ENCODE measurements at places on chromosomes 7 and 10.

- DNase-seq, result no peak
Observed at GRCh38 chr10:89679986-89680385, 21.4 kb upstream of the KIF20B start.

- DNase-seq, result no peak
Observed at GRCh38 chr7:4166807-4167206, 515.3 kb upstream of the FOXK1 start.

DNA sequence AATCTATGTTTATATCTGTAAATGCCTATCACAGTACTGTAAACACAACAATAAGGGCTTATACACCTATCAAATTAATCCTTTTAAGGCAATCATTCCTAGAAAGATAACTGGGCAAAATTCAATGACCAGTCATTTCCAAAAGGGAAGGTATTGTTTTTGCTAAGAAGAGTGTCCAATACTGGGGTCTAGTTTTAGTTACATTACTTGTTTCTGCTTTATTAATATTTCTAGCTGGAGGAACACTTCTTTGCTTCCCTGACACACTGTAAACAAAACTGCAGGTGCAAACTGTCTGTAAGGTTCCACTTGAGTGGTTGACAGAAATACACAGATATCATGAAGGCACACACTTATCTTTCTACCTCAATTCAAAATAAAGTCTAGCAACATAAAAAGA is 84.2 kb upstream of the FAM133B start:
- DNase-seq, result no peak

DNA sequence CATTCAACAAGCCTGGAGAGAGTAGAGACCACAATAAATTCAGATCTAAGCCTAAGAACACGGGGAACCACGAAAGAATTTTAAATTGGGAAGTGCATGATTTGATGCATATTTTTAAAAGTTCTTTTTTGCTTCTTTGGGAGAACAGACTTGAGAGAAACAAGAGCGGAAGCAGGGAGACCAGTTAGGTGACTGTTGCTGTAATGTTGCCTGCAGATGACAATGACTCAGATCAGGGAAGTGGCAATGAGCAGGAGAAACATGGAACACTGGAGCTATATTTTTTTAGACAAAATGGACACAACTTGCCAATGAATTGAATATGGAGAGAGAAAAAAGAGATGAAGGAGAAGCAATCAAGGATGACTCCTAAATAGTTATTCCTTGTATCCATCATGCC is 125.1 kb downstream of the RAPGEF5 start:
- no peak for DNase-seq

- DNase-seq, result no peak
Observed at GRCh38 chr7:105920766-105921165, 42.3 kb upstream of the CDHR3 start.

- DNase-seq, result no peak
Observed at GRCh38 chr10:32957341-32958084, 517 bp downstream of the ITGB1 start.

DNA sequence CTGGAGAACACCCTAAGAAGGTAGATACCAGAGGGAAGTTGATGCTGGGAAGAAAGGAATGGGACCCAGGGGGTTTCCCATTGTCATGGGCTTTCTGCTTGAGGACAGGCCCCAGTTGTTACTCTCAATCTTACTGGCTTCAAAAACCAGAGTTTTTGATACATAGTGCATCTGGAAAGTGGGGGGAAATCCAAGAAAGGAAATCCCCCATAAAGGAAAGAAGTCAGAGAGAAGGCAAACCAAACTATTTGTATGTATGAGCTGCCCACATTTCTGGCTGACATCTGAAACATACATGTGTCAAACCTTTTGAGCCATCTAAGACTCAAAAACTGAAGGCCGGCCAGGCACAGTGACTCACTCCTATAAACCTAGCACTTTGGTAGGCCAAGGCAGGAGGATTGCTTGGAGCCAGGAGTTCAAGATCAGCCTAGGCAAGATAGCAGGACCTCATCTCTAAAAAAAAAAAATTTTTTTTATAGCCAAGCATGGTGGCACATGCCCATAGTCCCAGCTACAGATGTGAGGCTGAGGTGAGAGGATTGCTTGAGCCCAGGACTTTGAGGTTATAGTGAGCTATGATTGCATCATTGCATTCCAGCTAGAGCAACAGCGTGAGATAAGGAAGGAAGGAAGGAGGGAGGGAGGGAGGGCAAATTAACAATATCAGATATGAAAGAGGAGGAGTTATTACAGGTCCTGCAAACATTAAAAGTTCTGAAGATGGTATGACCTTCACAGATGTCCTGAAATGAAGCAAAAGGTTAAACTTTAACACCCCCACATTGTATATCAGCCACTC is 6.7 kb upstream of the COA1 start:
- DNase-seq, result no peak

GRCh38 chr10:78229950-78230675 is 196.4 kb downstream of the RPS24 start:
- DNase-seq, result no peak

DNA sequence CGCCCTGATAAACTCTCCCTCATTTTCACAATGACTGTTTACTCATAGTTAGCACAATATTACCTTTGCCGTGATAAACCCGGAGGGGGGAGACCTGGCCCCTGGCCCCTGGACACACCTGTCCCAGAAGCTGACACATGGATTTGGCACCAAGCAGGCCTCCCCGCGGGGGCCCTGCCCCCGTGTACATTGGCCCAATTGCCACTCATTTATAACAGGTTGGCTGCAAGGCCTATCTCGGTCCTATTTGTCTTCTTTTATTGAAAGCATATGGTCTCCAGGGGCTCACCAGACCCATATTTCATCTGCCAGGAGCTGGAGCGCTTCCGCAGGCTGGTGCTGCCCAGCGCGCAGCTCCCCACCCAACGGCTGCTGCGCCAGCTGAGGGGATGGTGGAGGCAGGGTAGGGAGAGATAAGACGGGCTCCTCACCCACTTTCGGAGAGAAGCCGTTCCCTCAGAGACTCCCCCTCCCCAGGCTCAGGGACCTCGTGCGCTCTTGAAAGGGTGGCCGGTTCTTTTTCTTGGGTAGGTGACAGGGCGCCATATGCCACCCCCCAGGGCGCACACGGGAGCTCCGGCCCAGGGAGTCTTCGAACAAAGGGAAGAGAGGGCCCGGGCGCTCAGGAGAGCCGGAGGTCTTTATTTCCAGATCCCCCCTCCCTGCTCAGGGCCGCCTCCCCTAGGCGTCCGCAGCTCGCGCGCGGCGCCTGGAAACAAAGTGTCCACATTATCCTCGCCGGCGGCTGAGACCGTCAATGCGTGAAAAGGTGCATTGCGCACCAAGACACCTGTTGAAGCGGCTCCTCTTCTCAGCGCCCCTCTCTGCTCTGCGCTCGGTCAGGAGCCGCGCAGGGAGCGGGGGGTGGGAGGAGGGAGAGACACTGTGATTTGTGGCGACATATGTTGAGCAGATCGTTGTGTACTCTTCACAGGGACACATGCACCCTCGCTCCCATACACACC is 4.3 kb upstream of the NEUROG3 start:
- DNase-seq, result no peak

- DNase-seq, result no peak
Observed at GRCh38 chr10:100448951-100449350, 13.9 kb upstream of the WNT8B start.

- DNase-seq, result no peak
Observed at GRCh38 chr7:11124856-11125559, 151.3 kb downstream of the PHF14 start.

GRCh38 chr7:157523766-157524421 is 187.1 kb downstream of the DNAJB6 start:
- DNase-seq, result no peak

GRCh38 chr7:69847921-69848612 is 249.8 kb downstream of the AUTS2 start:
- DNase-seq, result no peak

GRCh38 chr10:28343987-28344895 is 41.4 kb upstream of the MPP7 start:
- DNase-seq, result no peak

DNA sequence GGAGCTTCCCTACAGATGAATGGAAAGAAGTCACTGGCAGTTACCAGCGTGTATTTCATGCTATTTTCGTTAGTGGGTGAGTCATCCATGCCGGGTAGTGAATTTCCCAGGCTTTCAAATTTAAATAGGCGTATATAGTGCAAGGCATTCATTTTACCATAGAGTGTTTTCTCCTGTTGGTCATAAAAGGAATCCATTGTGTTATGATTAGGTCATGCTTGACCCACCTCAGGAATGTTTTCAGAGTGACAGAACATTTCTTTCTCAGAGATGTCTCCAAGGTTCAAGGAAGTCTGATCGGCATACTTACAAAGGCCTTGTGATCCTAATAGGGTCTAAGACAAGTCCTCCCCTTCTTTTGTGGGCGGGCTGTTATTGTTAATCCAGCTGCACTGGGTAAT is 110.7 kb downstream of the AKR1D1 start:
- peak; percentile 77 for DNase-seq

GRCh38 chr7:115227473-115228235 is 305.8 kb downstream of the MDFIC start:
- no peak for DNase-seq

DNA sequence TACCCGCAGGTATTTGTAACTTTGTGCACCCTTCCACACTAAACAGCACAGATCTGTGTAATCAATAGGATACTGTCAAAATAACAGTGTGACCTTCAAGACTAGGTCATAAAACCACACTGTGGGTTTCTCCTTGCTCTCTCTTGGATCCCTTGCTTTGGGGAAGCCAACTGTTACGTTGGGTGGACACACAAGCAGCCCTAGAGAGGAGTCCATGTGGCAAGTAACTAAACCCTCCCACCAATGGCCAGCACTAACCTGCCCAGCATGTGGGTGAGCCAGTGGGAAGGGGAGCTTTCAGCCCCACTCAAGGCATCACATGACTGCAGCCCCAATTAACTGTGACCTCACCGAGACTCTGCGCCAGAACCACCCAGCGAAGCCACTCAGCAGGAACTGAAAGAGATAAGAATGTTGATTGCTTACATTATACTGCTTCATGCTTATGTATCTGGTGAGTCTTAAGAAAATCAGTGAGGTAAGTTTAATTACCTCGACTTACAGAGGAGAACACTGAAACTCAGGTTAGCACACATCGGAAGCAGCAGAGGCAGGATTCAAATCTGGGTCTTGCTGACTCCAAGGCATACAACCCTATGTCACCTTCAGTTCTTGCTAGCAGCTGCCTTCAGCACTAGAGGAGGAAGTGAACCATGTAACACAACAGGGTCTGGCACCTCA is 9.4 kb upstream of the ZC3HAV1 start:
- peak; percentile 58 for DNase-seq

GRCh38 chr10:116038259-116038658 is 234.7 kb downstream of the GFRA1 start:
- no peak for DNase-seq

- DNase-seq, result no peak
Observed at GRCh38 chr7:42614636-42615035, 297.2 kb downstream of the C7orf25 start.

- no peak for DNase-seq
Observed at GRCh38 chr10:113924664-113925063, 70.2 kb downstream of the NHLRC2 start.

DNA sequence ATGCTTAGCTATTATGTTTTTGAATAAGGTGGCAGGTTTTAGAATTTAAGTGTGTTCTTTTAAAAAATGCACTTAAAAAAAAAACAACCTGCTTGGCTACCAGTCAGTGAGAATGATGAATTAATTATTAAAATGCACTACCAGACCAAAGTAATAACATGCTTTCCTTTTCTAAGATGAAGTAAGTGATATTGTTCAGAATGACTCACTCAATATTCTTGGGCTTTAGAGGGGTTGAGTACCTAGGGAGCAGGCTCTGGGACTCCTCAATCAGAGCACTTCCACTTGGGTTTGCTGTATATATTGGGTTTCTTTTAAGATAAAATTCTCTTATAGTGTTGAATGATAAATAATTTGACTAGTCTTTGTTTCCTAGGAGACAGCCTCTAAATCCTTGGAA is 8.6 kb downstream of the STAM start:
- DNase-seq, result no peak

DNA sequence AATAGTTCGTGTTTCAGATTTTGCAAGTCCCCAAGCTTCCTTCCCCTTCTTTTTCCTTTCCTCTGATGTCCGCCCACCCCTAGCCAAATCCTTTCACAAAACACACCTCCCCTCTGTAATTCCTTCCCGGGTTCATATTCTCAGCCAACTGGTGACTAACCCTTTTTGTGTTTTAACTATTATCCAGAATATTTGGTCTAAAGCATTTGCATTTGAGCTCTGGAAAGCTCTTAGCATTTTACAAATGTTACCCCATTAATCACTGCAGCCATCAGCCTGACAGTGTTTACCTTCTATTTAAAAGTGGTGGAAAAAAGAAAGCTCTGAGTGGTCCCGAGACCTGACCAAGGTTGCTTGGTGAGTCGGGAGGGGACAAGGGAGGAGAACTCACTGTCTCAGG is 139.0 kb downstream of the CREB5 start:
- no peak for DNase-seq

GRCh38 chr10:88851706-88852105 is at the start of gene ANKRD22:
TSS of gene ANKRD22 (minus strand) at chr10:88851844. CDS start at chr10:88851607, 237 bp downstream.
- peak; percentile 87 for DNase-seq

- DNase-seq, result no peak
Observed at GRCh38 chr10:12344375-12345110, 4.8 kb upstream of the CAMK1D start.

DNA sequence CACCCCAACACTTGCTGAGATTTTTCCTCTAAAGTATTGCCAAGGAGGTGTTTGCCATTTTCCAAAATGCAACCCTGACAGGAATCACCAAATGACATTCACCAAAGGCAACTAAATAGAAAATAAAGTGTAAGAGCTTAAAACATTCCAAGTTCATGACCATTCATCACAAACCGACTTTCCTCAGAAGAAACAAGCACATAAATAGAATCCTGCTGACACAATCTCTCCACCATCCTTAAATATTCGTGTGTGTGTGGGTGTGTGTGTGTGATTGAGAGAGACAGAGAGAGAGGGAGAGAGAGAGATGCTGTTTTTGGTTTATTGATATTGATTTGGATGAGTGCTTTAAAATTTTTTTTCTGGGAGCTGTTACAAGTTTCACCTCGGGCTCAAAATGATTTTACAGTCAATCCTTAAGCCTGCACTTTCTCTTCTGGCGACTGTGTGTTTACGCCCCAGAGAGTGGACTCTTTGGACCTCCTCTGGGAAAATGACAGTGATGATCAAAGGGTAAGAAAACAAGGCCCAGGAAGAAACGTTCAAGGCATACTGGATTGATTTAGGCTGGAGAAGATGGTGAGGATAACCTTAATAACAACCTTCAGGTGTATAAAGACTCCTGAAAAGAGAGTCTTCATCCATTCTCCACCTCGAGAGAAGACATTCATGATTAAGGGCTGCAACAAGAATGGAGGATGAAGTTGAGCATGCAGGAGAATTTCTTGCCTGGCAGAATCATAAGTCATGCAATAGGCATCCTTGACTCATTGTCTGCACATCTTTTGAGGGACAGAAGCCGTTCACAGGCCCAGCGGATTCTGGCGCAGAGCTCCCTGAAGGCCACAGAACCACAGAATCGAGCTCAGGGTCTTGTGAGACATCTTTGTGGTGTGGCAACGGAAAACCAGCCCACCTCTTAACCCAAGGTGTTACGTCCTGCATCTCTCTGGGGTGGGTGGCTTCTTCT is 104.4 kb upstream of the FGFR2 start:
- DNase-seq, result peak; percentile 93

GRCh38 chr7:49894543-49894942 is 121.1 kb downstream of the VWC2 start:
- DNase-seq, result no peak

- DNase-seq, result peak; percentile 80
Observed at GRCh38 chr10:4687397-4687796, 138.6 kb upstream of the AKR1E2 start.
